ENCODE measurements at places on chromosomes 2 and 18.

DNA sequence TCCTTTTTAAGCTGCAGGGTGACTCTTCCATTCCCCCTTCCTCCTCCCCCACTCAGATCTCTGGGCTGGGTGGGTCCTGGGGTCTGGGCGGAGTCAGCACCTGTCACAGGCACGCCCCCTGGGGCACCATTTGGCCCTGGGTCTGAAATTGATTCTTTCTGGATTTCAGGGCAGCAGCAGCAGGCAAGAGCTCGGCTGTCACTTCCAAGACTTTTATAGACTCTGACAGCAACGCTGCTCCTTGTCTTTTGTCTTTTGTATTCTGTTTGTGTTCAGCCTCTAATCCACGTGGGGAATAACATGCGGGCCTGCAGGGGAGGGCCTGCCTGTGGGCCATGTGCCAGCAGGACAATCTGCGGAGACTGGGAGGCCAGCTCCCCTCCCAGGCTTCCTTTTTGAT lies 3.9 kb downstream of the BOD1L2 start:
- DNase-seq = no peak

DNA sequence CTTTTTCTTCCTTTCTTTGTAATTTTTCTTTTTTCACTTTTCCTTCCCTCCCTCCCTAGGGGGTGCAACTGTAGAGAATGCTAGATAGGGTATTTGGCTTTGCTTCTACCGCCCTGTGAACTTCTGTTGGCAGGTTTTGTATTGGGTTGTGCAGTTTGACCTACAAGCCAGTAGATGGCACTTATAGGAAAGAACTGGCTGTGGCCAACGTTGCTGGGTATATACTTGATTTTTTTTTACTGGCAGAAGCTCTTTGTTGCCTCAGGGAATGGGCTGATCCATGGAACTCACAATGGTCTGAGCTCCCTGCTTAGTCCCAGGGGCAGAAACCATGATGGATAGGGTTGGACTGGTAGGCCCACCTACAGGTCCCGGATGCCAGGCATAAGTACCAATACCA lies 1019.5 kb upstream of the LRRTM1 start:
- peak; percentile 48 for DNase-seq

DNA sequence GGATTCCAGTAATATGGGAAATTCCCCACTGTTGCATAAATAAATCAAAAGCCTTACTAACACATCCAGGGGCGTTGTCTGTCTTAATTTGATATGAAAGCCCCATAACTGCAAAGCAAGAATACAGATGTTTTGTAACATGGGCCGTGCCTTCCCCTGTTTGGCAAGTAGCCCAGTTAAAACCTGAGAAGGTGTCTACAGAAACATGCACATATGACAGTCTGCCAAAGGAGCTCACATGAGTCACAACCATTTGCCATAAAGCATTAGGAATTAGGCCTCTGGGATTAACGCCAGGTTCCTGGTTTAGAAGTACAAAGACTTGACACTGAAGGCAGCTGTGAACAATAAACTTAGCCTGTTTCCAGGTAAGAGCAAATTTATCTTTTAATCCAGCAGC lies 43.1 kb upstream of the LONRF2 start:
- DNase-seq = no peak

DNA sequence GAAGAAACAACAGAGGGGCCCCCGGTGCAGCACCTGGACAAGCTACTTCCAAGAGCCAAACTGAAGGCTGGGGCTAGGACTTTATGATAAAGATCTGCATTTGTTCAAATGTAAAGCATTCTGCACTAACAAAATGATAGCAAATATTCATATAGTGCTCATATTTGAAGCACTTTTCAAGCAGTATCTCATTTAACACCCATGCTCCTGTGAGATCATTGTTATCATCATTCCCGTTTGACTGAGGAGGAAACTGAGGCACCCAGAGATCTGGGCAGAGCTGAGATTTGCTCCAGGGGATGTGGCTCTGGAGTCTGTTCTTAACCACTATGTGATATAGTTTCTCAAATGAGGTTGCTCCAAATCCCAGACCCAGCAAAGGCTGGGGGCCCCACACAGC lies 9.8 kb downstream of the KCTD1 start:
- no peak for DNase-seq

DNA sequence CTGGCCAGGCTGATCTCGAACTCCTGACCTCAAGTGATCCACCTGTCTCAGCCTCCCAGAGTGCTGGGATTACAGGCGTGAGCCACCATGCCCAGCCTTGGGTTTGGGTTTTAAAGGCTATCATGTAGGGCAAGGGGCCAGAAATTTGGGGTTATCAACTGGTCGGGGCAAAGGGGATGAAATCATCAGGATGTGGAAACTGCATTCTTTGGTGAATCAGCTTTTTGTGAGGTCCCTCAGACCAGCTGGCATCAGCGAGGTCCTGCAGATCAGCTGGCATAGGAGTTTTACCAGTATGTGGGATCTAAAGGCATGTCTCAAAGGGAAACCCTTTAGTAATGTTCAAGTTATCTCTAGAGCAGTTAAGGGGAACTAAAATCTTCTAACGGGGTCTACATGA lies 6.4 kb upstream of the GEMIN6 start:
- peak; percentile 48 for DNase-seq

DNA sequence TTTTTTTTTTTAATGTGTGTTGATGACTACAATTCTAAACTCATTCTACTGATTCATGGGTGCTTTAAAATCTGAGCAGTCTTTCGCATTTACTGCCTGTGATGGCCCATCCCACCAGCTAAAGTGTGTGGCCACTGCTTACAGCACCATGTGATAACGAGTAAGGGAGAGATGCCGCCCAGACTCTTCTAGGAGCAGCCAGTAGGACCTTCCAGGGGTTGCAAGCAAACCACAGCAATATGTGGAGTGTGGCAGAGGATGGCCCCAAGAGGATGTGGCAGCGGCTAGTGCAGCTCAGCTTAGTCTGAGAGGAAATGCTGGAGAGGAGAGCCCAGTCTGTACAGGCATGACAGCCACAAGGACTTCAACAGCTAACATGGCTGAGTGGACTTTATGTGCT lies 14.9 kb downstream of the IL1B start:
- no peak for DNase-seq

DNA sequence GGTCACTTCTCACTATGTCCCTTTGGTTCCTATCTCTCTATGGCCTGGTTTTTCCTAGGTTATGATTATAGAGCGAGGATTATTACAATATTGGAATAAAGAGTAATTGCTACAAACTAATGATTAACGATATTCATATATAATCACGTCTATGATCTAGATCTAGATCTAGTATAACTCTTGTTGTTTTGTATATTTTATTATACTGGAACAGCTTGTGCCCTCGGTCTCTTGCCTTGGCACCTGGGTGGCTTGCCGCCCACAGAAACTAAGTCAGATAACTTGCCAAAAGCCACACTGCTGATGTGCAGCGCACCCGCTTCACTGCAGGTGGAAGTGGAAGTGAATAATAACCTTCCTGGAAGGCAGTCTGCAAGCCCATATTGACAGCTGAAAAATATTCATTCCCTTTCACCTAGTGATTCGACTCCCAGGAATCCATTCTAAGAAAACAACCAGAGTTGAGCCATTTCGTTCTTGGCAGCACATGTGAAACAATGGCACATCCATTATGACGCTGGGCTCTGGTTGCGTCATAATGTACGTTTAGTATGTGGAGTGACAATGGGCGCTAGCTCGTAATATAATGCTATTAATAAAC lies 725 bp upstream of the ANKRD53 start:
- DNase-seq = peak; percentile 84

DNA sequence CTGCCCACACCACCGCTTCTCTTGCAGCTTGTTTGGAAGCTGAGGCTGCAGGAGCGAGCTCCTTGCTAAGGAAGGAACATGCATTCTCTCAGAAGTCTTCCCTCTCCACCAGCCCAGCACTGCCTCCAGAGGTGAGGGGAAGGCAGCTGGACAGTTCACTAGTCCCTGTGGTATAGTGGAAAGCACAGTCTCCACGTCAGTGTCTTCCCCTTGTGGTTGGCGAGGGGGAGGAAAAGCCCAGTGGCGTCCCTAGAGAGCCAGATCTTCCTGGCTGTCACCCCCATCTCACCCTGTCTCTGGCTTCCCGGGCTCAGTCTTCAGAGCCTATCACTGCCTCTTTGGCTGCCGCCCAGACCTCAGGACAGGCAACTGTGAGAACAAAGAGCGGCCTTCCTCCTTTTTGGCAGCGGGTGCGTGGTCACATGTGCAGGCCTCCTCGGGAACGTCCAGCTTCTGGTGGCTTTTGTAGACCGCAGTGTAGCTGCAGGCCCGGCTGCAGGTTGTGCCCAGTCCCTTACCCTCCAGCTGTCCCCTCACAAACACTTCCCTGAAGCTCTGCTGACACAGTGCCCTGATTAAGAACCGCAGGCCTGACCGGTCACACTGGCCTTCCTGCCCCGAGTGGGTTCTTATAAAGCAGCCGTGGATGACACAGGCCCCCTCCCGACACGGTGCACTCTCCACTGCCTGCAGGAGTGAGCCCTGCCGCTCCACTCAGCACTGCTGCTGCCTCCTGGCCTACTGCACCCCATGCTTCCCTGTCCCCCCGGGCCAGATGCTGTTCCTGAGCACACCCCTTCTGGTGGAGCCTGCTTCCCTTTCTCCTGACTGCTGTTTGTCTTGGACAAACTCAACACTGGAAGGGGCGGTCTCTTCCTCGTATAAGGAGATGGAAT lies 90.9 kb downstream of the RNF144A start:
- DNase-seq = no peak

- no peak for DNase-seq
Observed at GRCh38 chr2:165443511-165443910, 26.0 kb upstream of the CSRNP3 start.

DNA sequence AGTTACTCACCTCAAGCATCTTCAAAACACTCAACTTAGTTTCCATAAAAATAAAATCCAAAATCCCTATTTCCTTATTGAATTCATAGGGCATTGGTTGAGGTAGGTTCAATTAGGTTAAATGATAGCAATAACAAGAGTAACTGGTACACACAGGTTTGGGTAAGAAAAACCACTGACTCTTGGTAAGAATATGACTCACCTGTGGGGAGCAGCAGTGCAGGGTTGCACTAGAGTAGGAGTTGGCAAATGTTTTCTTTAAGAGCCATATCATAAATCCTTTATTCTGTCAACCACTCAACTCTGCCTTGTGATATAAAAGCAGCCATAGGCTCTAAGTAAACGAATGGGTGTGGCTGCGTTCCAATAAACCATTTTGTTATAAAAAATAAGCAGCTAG lies 71.4 kb upstream of the CDH20 start:
- DNase-seq = no peak

GRCh38 chr2:123502931-123503330 lies 522.2 kb upstream of the CNTNAP5 start:
- DNase-seq = no peak

- DNase-seq = no peak
Observed at GRCh38 chr2:125553768-125554167, 1102.2 kb upstream of the GYPC start.

DNA sequence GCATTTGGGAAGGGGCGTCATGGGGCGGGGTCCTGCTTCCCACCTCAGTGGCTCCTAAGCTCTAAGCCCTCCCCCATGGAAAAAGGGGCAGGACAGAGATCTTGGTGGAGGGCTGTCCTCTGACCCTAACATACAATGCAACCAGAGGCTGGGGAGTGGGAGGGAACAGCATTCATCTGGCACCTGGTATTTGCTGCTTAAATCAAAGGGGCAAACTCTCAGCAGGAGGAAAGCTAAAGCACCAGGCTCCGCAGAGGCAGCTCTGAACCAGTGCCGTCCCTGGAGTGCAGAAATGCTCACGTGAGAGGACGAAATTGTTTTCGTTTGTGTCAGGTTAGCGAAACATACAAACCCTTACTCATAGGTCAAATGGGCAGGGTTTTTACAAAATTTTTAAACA lies 92.7 kb upstream of the PXDN start:
- DNase-seq = no peak

- peak; percentile 42 for DNase-seq
Observed at GRCh38 chr18:45359275-45360009, 255.8 kb upstream of the SLC14A2 start.

- no peak for DNase-seq
Observed at GRCh38 chr18:28163201-28163775, 13.6 kb downstream of the CDH2 start.

DNA sequence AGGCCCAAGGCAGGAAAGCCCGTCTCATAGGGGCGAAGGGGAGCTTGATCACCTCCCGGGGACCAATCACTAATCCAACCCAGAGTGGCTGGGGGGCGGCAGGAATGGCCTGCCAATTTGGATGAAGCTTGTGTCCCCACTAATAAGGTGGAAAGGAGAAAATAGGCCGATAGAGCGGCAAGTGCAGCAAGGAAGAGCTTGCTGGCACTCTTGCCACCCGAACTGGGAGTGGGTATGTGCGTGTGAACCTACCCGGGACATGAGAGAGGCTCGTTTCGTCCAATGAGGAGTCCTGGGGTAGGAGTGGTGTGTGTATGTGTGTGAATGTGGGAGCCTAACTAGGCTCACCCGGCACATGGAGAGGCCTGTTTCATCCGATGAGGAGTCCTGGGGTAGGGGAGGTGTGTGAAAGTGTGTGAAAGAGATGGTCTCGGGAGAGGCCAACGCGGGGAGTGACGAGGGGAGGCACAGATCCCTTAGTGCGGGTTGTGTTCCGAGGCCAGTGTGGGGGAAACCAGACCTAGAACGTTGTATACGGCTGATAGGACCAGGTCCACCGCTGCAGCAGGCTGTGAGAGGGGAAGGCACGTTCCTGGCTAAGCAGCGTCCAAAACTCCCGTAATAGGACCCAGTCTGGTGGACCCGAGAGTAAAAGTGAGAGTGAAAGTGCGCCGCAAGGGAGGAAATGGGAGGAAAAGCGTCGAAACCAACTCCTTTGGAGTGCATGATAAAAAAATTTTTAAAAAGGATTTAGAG lies 47.1 kb upstream of the SELENOI start:
- no peak for DNase-seq

DNA sequence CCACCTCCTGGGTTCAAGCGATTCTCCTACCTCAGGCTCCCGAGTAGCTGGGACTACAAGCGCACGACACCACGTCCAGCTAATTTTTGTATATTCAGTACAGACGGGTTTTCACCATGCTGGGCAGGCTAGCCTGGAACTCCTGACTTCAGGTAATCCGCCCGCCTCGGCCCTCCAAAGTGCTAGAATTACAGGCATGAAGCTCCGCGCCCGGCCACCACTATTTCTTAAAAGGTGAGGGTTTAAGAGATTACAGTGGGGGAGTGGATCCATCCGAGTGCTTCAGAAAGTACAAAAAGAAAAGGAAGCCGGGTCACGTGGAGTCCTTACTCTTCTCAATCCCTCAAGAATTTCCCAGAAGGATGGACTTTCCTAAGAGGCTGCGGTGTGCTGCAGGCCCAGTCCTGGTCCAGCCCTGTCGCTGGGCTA lies 146.9 kb downstream of the ANKRD44 start:
- no peak for DNase-seq
